ENCODE measurements at places on chromosomes 6 and 20.
A peak's percentile ranks its signal among the peaks of the same experiment; 100 is the strongest.

GRCh38 chr6:26312501-26313397 is 52.2 kb upstream of the BTN3A2 start:
- DNase-seq, result peak; percentile 92

- peak; percentile 6 for DNase-seq
Measured at GRCh38 chr20:208942-209566, 18.0 kb upstream of the DEFB129 start.

DNA sequence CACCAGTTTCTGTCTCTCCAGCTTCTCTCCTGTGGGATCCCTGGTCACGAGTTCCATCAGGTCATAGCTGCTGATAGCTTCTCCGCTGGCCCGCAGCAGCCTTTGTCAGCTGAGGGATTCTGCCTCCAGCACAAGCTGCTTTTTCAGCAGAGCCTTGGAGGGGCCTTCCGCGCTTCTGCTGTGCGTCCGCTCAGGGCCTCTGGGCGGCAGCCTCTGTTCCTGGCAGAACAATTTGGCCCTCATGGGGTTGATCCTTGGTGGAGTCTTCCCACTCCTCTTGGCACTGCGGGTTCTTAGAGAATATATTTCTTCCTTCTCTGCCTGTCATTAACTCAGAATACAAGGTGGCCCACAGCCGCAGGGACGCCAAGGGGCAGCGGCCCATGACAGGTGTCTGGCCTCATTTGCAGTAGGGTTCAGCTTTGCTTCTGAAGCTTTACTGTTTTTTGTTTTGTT is 158.8 kb downstream of the DTNBP1 start:
- no peak for DNase-seq

- no peak for DNase-seq
Measured at GRCh38 chr20:2468581-2469407, 1.8 kb downstream of the SNRPB start.

DNA sequence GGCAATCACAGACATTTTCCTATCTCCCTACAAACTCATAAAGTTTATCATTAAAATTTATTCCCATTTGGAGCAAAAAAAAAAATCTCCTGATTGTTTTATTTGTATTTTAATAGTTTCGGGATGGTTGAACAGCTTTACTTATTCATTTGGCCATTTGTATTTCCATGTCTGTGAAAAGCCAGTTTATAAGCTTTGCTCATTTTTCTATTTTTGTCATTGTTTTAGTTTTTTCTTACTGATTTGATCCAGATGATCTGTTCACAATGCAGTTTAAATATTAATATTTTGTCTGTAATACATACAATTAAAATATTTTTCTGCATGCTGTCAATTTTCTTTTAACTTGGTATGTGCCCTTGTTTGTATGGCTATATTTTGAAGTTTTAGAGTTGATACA is 65.2 kb upstream of the CCN2 start:
- DNase-seq, result no peak

- DNase-seq, result no peak
Measured at GRCh38 chr20:52539891-52540290, 348.3 kb upstream of the ZFP64 start.

- DNase-seq, result no peak
Measured at GRCh38 chr20:53023732-53024520, 51.8 kb downstream of the TSHZ2 start.

DNA sequence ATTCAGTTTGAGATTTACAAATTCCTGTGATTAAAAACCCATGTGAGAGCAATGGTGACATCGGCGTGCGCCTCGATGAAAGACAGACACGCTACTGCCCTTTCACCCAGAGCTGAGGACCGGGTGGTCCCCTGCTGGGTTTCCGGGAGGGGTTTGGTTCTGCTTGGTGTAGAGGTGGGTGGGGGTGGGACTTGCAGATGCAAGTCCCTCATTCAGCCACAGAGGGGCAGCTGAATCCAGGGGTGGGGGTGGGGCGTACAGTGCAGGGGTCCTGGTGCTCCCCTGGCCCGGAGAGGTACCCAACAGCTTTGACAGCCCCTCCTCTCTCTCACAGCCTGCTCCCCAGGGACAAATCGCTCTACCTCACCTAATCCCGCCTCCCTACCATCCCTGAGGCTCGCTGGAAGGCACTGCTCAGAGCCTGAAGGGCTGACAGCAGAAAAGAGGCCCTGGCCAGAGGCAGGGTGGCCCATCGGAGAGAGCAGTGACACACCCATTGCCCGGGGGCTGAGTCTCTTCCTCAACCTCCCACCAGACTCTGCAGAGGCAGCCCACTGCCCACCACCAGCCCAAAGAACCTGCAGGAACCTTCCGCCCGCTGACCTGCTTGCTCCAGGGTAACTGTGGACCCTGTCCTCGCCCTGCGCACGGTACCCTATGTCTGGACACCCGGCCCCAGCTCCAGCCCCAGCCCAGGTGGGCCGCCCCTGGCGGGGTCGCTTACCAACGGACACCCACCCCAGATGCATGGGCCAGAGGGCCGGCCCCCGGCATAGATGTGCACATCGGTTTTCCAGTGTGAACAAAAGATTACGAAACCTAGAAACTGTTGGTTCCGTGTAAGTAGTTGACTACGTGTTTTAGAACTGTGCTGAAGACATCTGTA is 118.4 kb downstream of the JPH2 start:
- DNase-seq, result no peak

DNA sequence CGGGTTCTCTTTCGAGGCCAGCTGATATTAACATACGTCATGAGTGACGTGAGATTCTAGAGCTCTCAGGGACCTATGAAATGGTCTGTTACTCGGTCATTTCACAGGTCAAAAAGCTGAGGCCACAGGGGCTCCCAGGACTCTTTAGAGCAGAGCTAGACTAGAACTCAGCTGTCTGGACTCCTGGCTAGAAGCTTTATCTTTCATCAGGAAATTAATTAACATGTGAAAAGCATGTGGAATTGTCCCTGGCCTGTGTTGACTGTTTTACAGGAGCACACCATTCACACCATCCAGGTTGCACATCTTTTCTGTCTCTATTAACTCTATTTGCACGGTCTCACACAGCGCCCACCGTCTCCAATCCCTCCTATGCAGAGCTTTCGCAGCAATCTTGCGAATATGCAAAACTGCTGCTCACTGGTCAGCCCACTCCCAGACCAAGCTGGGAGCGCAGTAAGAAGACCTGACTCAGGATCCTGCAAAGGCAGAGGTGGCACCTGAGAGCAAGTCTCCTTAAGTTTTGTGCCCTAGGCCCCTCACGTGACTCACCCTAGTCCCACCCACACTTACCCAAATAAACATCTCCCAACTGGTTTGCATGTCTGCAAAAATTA is 522.5 kb downstream of the CD83 start:
- no peak for DNase-seq

DNA sequence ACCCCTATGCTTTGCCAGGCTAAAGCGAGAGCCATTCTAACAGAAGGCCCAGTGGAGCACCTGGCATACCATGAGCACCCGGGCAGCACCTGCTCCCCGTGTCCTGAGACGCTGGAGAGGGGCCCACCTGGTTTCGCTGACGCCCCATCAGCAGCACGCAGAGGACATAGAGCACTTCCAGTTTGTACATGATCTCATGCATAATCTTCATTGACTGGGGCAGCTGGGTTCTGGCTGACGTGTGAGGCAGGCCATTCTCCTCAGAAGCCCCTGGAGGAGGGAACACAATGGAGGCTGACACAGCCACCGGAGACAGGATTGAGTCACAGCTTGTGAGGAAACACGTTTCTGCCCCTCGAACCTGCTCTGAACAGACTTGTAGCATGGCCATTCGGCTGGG is 65.4 kb downstream of the MYH7B start:
- no peak for DNase-seq

- no peak for DNase-seq
Measured at GRCh38 chr6:130900913-130901312, 73.7 kb downstream of the SMLR1 start.

- DNase-seq, result no peak
Measured at GRCh38 chr6:16320533-16321340, 82.3 kb downstream of the GMPR start.

GRCh38 chr6:156160007-156160794 is 617.0 kb upstream of the ARID1B start:
- no peak for DNase-seq

- DNase-seq, result no peak
Measured at GRCh38 chr6:139164001-139164400, 29.1 kb downstream of the HECA start.

- DNase-seq, result peak; percentile 38
Measured at GRCh38 chr20:32585011-32585585, at the start of gene NOL4L. Gene NOL4L, minus strand, starts transcription at chr20:32585333. Its CDS starts 443 bp downstream, at chr20:32584890.

DNA sequence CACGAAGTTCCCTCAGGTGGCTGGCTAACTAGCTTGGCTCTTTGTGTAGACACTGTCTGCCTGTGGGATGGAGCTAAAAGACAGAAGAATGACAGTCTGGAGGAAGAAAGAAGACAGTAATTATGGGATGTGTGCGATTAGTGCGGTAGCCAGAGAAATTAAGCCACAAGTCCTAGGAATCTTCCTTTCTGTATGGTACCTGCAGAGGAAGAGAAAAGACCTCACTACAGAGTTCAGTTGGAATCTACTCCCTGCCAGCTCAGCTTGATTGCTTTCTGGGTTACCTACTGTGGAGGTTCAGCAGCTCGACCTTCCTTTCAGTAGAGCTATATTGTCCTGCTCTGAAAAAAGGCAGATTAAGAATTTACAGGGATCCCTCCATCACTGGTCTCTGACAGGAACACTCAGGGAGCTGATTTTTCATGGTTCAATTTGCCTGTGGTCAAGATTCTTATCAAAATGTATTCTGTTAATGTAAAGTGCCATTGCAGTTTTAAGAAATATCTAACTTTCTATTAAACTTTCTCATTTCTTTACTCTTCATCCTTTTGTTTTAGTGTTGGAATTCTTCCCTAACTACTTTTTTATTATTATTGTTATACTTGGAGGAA is 187.2 kb downstream of the CENPW start:
- no peak for DNase-seq
